ENCODE measurements at places on chromosomes 2 and 18. TPM values are rescaled to one million over a fixed set of nuclear protein-coding genes. Genes with fewer than 3 reads are reported as not detected.

The RTKN gene
- 12.9 TPM for total RNA-seq

The ACTG2 gene
- 2.9 TPM for total RNA-seq

The MC2R gene
- total RNA-seq, result not detected

The CYP27C1 gene
- not detected for total RNA-seq

The FKBP1B gene
- 10.9 TPM for total RNA-seq

The STPG4 gene
- 0.12 TPM for total RNA-seq

The SCYGR8 gene
- total RNA-seq, result not detected

The HOXD8 gene
- total RNA-seq, result 4.4 TPM

The POTEC gene
- total RNA-seq, result not detected
